ENCODE measurements at places on chromosomes 16 and 17.

GRCh38 chr16:49972961-49973360 lies 52.1 kb upstream of the CNEP1R1 start:
- DNase-seq = no peak

DNA sequence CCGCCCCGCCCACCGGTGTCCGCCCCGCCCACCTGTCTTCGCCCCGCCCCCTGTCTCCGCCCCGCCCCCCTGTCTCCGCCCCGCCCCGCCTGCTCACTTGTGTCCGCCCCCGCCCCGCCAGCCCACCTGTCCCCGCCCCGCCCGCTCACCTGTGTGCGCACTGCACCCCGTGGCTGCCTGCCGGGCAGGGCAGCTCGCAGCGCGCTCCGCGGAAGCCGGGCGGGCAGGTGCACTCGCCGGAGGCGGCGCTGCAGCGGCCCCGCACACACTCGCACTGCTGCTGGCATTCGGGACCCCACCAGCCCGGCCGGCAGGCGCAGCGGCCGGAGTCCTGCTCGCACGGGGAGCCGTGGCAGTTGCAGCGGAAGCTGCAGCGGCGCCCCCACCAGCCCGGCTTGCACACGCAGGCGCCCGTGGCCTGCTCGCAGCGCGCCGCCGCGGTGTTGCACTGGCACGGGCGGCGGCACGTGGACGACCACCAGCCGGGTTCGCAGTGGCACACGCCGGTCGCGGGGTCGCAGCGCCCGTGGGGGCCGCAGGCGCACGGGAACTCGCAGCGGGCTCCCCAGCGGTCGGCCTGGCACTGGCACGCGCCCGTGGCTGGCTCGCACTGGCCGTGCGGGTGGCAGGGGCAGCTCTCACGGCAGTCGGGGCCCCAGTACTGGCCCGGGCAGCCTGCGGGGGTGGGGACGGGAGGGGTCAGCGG lies 2.1 kb downstream of the SCARF1 start:
- DNase-seq = peak; percentile 51

GRCh38 chr17:77425791-77426641 lies 285.2 kb downstream of the SEC14L1 start:
- peak; percentile 58 for DNase-seq

GRCh38 chr16:21645261-21645721 lies 7.1 kb downstream of the IGSF6 start:
- DNase-seq = no peak

DNA sequence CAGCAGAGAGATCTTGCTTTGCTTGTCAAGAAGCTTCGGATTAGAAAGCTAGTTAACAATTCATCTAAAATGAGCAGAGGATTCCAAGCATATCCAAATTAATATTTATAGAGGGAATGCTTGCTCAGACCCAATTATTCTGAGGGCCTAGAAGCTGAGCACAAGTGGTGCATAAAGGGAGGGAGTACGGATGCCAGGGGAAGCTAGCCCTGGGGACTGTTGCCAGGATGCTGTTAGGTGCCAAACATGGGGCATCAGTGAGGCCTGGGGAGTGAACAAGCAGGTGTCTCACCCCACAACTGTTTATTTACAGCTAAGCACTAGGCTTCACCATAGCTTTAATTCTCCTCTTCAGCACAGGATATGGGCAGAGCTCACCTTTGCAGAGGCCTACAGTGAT lies 684.1 kb upstream of the C16orf82 start:
- no peak for DNase-seq

DNA sequence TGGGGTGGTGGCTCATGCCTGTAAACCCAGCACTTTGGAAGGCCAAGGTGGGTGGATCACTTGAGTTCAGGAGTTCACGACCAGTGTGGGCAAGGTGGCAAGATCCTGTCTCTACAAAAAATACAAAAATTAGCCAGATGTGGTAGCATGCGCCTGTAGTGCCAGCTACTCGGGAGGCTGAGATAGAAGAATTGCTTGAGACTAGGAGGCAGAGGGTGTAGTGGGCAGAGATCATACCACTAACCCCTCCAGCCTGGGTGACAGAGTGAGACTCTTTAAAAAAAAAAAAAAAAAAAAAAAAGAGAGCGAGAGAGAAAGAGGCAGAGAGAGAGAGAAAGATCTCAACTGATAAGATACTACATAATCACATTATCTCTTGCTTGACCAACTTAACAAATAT lies 45.9 kb downstream of the KANSL1 start:
- DNase-seq = no peak

DNA sequence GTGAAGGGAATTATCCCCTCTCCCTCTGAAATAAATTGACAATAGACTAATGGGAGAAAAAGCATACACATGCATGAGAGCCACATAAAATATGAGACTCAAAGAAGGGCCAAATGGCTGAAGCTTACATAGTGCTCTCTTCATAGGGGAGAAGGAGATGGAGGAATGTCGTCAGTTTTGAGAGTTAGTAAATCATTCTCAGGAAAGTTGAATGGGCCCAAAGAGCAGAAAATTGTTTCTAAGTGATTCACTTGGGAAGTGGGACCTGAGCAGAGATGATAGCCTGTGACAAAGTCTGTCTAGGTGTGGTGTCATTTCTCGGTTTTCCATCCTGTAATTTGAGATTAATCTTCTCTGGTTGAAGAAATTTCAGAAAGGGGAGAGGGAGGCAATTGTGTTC lies 35.0 kb downstream of the BCAS3 start:
- DNase-seq = no peak

DNA sequence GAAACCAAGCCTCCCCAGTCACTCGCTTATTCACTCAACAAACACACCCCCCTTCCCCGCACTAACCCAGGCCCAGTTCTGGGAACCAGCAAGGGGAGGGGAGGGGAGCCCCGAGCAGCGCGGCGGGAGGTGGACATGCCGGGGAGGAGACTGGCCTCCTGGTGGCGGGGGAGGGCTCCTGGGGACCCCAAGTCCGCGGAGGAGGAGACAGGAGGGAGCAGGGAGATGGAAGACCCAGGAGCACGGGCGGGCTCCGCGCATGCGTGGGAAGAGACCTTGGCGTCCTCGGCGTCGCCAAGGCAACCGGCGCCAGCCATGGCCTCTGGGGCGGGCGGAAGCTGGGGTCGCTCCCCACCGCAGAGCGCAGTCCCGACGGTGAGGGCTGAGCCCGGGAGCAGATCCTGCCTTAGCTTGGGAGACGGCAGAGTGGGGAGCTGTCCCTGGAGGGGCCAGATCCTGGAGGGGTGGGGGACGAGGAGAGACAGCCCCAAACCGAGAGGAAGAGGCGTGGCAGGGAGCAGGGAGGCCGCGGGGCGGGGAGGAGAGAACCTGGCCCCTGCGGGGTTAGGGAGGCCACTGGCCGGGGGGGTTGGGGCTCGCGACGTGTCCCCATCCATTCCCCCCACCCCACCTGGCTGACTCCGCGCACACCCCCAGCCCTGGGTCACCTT lies at the start of gene PRR29:
TSS of gene PRR29 (plus strand) at position 302 of the 671 bp plus-strand sequence. CDS start at position 316, 14 bp downstream.
- peak; percentile 69 for DNase-seq

- no peak for DNase-seq
These were observed 24.6 kb downstream of the NME3 start for GRCh38 chr16:1746693-1747195.

- DNase-seq = no peak
These were observed 1286.8 kb upstream of the CDH8 start for GRCh38 chr16:63323055-63323454.

- no peak for DNase-seq
These were observed 8.2 kb upstream of the RPL27 start for GRCh38 chr17:42989726-42990652.

- no peak for DNase-seq
These were observed 124.5 kb upstream of the ZFHX3 start for GRCh38 chr16:73172241-73172972.

GRCh38 chr16:16073001-16073545 lies 123.7 kb downstream of the ABCC1 start:
- no peak for DNase-seq

DNA sequence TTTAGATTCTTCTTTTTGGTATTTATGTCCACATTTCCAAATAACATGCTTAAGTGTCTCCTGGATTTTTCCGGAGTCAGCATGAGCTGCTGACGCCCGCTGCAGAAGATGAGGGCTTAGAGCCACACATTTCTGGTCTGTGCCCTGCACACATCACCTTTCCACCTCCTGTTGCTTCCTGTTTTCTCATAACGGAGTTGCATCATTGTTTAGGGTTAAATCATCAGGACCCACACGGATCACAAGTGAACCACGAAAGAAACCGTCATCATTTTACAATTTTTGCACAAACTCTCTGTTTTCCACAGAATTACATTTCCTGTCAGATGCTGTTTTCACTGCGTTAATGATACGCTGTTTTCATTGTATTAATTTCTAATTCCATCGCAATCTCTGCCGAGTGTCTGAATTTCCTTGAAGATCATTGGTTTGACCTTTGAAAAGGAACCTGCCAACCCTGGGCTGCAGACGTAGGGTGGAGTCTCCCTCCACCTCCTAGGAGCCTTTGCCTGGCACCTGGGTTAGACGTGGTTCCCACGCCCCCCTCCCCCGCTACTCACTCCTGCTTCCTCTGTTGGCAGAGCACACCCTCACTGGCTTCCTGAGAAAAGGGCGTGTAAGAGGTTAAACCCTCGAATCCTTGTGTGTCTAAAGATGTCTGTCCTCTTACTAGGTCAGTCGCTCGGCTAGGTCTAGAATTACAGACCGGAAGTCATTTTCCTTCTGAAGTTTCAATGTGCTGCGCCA lies 68.2 kb downstream of the RNF213 start:
- DNase-seq = no peak

- no peak for DNase-seq
These were observed 149.5 kb downstream of the TRIM37 start for GRCh38 chr17:58956997-58957724.

- DNase-seq = no peak
These were observed 8.3 kb downstream of the MYH10 start for GRCh38 chr17:8622191-8622590.

- no peak for DNase-seq
These were observed 20.7 kb downstream of the TOM1L2 start for GRCh38 chr17:17951524-17951923.

GRCh38 chr16:29158785-29159184 lies 173.9 kb downstream of the LAT start:
- DNase-seq = no peak

GRCh38 chr16:67248073-67248400 lies 742 bp upstream of the SLC9A5 start:
- DNase-seq = no peak

DNA sequence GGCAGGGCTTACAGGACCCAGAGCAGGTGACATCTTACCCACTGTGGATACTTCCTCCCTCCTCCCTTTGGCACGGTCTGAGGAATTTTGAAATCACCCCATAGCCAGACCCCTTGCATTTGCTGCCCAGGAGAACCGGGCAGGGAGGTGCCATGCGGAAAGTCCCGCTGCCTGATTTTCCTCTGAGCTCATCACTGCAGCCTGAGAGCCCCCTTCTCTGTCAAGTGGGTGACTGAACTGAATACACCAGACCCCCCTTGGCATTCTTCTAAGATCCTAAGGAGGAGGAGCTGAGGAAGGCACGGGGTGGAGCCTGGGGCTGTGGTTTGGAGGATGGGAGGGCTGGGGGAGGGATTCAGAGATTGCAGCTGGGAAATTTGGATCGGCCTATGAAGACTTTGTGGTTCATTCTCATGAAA lies 173.4 kb downstream of the RAB11FIP4 start:
- DNase-seq = no peak

DNA sequence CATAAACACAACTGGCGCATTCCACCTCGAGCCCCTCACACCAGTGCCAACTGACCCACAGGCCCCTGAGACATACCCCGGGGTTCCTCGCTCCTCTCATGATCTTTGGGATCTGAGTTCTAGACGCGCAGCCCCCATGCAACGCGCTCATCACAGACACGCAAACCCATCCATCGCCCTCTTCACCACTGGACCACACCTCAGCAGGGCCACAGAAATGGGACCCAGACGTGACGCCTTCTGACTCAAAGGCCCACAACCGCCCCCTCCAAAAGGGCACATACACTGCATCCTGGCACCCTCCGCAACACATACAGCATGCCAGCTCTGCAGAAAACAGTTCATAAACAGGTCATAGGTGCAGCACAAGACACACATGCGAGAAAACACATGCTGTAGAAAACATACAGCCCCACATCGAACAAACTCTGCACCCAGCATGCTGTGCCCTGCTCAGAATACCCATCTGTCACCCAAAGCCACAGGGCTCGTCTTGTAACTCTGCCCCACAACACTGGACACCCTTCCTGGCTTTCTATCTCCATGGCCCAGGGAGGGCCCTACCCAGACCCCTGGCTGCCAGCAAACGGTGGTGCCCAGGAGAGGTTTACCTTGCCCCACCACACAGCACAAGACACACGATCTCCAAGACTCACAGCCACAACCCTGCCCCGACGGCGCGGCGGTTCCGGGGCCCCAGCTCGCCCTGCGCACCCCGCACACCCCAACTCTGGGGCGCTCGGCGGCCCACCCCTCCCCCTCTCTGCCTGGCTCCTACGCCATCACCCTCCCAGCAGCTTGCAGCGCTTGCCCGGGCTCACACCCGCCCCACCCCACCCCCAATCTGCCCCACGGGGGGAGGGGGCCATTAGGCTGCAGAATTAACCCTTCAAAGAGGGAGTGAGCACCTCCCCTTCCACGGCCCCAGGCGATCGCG lies 887 bp downstream of the ZBTB4 start:
- DNase-seq = peak; percentile 54

DNA sequence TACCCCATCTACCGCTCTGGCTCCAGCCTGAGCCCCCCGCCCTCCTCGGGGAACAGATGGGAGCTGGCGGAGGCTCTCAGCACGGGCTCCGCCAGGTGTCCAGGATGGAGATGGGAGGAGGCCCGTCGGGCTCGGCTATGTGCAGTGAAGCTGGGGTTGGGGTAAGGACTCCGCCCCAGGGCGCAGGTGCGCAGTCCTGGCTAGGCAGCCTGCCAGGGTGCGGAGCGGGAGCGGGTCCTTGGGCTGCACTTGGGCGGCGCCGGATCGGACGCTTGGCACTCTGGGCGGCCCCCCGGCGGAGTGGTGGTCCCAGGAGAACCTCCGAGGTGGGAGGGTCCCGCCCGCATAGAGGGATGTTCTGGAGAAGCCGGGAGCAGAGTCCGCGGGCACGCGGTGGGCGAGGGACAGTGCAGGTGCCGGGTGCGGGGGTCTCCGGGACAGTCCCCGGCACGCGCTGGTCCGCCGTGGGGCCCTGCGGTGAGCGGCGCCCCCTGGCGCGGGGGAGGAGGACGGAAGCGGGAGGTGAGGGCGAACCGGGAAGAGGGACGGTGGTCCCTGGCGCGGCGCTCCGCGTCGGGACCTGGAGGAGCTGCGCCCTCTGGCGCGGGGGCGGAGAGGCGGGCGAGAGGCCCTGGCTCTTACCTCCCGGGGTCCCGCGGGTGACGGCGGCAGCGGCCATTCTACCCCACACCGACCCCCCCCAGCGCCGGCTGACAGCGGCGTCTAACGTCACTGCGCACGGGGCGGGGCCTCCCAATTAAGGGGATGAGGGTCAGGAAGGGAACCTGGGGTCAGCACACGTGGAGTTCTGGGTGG lies at the start of gene CAMTA2:
TSS of gene CAMTA2 (minus strand) at position 725 of the 816 bp plus-strand sequence. CDS start 1,453 bp downstream, outside the sequence.
- DNase-seq = peak; percentile 81

GRCh38 chr16:7325834-7326233 lies 6.8 kb upstream of the RBFOX1 start:
- no peak for DNase-seq

DNA sequence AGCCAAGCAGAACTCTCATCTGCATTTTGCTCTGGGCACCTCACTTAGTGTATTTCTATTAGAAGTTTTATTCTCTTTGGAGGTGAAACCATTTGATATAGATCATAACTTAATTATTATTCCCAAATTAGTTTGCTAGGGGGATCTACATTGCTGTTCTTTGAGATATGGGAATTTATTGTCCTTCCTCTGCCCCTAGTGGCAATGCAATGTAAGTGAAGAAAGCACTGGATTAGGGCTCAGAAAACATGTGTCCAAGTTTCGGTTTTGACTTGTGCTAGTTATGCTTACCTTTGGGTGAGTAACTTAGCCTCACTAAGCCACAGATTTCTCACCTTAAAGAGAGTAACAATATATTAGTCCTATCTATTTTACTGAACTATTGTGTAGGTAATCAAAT lies 2.9 kb downstream of the KRT39 start:
- DNase-seq = no peak

Measured in activated T-helper 1 cell treated with Interleukin-2 at 50 U/mL for 16 hours (primary cell).